ENCODE measurements at places on chromosomes 3 and 15.

DNA sequence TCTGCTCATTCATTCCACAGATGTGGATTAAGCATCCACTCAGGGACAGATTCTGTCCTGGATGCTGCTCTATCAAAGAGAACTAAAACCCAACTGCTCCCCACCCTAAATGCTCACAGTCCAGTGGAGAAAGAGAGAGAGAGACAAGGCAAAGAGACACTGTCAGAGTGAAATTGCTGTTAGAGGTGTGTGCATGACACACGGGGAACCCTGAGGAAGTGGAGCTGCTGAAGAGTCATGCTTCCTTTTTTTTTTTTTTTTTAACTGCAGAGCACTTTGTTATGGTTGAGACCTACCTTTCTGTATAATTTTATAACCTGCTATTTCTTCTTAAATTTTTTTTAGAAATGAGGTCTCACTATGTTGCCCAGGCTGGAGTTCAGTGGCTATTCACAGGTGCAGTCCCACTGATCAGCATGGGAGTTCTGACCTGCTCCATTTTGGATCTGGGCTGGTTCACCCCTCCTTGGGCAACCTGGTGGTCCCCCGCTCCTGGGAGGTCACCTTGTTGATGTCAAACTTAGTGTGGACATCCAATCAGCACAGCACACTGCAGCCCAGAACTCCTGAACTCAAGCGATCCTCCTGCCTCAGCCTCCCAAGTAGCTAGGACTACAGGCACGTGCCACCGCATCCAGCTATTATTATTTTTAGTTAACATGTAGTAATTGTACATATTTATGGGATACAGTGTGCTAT, 18.2 kb upstream of the PSTPIP1 start:
- no peak overlapping the region for H3K4me3 ChIP-seq
- no peaks in the 10 kb centered on the region for H3K36me3 ChIP-seq
- H3K27ac ChIP-seq: no peak overlapping the region
- DNase-seq: no peak

DNA sequence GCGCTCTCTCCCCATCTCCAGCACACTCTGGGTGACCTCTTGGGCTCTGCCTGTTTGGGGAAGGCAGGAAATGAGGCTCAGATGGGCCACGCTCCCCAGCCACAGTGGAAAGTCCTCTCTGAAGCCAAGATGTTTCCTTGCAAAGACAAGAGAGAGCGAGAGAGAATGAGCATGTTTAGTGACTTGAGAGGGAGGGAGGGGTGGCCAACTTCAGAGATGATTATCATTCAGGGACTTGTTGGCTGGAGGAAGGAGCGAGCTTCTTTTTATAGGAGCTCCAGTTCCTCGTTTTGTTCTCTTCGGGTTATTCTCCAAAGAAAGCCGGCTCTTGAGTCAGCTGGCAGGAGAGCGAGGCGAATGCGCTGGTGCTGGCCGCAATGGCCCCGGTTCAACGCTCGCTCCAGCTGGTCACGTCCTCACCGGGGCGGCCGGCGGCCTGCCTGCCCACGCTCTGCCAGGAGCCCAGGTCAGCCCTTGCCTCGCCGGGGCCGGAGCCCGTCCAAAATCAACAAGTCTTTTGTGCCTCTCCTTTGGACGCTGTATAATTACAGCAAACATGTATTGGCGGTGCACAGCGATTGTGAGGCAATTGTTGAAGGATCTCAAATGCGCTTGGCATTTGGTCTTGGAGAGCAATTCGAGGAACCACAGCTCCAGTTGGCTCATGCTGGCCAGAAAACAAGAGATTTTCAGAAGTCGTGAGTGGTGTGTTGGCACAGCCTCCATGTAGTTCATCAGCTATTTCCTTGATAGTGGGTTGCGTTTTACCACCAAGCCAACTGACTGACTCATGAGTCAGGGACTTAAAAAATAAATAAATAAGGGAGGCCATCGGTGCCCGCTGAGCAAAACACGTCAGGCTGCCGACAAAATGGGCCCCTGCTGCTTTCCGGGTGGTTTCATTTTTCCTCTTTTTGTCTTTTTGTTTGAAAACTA, 288.6 kb downstream of the UACA start:
- H3K27ac ChIP-seq: peak overlapping the region; percentile 81
- H3K36me3 ChIP-seq: no peaks in the 10 kb centered on the region

DNA sequence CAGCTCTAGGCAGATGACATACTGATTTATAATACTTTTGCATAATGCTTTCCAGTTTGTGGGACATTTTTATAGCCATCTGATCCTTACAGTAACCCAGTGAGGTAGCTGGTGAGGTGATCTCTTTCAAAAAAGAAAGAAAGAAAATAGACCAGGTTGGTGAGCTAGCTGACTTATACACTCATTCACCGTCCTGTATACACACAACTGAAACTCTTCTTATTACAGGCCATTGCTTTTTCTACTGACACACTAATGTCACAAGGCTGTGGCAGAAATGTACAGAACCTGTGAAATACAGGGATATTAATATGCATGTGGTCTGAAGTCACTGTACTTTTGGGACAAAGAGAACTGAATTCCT, 150.2 kb upstream of the BHLHE40 start:
- no peak overlapping the region for H3K27ac ChIP-seq
- H3K36me3 ChIP-seq: no peaks in the 10 kb centered on the region

- no peaks in the 10 kb centered on the region for H3K36me3 ChIP-seq
- no peak for DNase-seq
- no peaks in the 10 kb centered on the region for H3K27me3 ChIP-seq
Measured at GRCh38 chr3:100875239-100875638, 118.0 kb downstream of the ABI3BP start.

DNA sequence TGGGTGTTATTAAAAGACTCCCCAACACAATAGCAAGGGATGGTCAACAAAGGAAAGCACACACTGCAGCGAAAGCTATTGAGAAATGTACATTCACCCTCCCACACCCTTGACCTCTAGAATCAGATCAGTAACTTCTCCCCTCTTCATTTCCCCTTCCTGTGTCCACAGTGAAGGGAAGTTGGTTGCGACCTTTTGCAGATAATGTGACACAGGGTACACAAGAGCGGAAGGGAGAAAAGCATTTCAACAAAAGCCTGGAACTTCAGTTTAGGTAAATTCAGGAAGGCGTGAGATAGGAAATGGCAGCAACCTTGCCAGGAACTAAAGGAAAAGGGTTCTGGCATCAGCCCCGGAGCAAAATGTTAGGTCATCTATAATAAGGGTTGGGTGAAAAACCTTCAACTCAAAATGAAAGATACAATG, 899.8 kb downstream of the MCTP2 start:
- no peak overlapping the region for H3K4me3 ChIP-seq
- H3K4me1 ChIP-seq: peaks cover 7% of the 10 kb centered on the region
- H3K27me3 ChIP-seq: no peaks in the 10 kb centered on the region
- no peaks in the 10 kb centered on the region for H3K36me3 ChIP-seq

- no peaks in the 10 kb centered on the region for H3K4me1 ChIP-seq
- peaks cover 84% of the 10 kb centered on the region for H3K36me3 ChIP-seq
- no peaks in the 10 kb centered on the region for H3K27me3 ChIP-seq
- no peak overlapping the region for H3K4me3 ChIP-seq
- no peak for DNase-seq
Measured at GRCh38 chr3:25727316-25727715, 55.9 kb downstream of the NGLY1 start.

GRCh38 chr3:90132197-90132596, 1024.8 kb downstream of the EPHA3 start:
- no peak overlapping the region for H3K27ac ChIP-seq
- no peak overlapping the region for H3K4me3 ChIP-seq
- H3K27me3 ChIP-seq: no peaks in the 10 kb centered on the region

DNA sequence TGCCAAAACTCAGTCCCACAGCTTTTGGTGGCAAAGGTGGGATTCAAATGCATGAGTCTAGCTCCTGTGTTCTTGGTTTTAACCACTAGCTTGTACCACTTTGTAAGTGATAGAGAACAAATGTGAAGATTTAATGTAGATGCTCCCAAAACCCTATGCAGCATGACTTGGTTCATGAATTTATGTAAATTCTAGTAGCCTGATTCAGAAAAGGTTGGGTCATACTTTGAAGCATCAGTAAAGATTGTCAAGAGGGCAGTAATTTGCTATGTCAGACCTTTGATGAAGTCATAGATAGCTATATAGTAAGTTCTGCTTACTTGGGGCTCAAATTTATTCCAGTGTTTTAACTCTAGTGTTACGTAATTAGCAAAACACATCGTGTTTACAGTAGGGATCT, 75.6 kb downstream of the VPS8 start:
- no peak overlapping the region for H3K27ac ChIP-seq
- no peaks in the 10 kb centered on the region for H3K27me3 ChIP-seq
- peaks cover 4% of the 10 kb centered on the region for H3K4me1 ChIP-seq
- no peak for DNase-seq
- no peak overlapping the region for H3K4me3 ChIP-seq

DNA sequence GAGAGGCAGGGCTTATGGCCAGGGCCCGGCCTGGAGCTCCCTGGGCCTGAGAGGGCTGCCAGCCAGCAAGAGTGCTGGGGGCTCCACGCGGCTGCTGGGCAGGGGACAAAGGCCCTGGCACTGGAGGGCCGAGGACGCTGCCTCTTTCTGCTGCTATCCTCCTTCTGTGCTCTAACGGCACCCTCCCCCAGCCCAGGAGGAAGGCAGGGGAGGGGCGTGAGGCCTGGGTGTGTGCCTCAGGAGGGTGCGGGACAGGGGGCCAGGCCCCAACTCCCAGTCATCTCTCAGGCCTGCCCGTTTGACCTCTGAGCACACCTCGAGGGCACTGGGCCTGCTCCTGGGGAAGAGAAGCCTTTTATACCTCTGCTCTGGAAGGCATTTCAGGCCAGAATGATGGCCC, 115.5 kb downstream of the ADCY5 start:
- H3K36me3 ChIP-seq: no peaks in the 10 kb centered on the region
- no peak overlapping the region for H3K27ac ChIP-seq
- no peaks in the 10 kb centered on the region for H3K4me1 ChIP-seq
- no peaks in the 10 kb centered on the region for H3K27me3 ChIP-seq
- DNase-seq: no peak

GRCh38 chr3:182000447-182000846, 288.7 kb downstream of the SOX2 start:
- no peak for DNase-seq
- no peak overlapping the region for H3K27ac ChIP-seq
- H3K4me1 ChIP-seq: no peaks in the 10 kb centered on the region
- peaks cover 3% of the 10 kb centered on the region for H3K27me3 ChIP-seq

DNA sequence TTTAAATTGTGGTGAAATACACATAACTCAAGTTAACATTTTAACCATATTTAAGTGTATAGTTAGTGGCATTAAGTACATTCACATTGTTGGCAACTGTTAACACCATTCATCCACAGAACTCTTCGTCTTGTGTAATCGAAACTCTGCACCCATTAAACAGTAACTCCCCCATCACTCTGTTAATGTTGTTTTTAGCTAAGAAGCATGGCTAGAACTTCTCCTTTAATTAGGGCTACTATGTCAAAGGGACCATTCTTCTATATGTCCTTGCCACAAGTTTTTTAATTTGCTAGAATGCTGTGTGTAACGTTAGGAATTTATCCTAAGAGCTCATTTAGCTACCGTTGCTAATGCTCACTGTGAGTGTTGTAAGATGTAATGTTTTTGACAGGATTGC, 60.6 kb downstream of the MAP2K5 start:
- no peaks in the 10 kb centered on the region for H3K4me1 ChIP-seq
- no peaks in the 10 kb centered on the region for H3K27me3 ChIP-seq
- peaks cover 37% of the 10 kb centered on the region for H3K36me3 ChIP-seq
- no peak overlapping the region for H3K4me3 ChIP-seq
- H3K27ac ChIP-seq: no peak overlapping the region
- no peak for DNase-seq

DNA sequence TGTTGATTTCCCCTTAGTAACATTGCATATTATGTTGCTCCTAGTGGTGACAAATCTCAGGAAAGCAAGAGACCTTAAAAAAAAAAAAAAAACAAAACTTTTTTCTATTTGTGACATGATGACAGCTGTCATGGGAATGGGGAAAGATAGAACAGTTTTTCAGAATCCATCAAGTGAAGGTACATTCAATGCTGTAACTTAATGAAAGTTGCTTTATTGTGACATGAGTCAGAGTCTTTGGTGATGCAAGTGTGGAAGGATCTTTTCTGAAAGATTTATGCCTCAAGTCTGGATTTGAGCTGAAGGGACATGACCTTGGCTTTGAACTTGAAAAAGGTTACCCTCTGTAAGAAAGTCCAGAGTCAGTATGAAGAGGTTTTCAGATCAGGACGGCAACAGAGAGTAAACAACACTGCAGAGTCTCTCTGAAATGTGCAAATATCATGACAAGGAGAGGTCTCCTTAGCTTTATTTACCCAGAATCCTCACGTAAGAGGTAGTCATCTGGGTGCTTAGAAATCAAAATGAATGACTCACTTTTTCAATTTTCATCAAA, 424.7 kb downstream of the CNTN4 start:
- DNase-seq: no peak
- H3K4me3 ChIP-seq: no peak overlapping the region
- H3K4me1 ChIP-seq: no peaks in the 10 kb centered on the region
- no peaks in the 10 kb centered on the region for H3K36me3 ChIP-seq

DNA sequence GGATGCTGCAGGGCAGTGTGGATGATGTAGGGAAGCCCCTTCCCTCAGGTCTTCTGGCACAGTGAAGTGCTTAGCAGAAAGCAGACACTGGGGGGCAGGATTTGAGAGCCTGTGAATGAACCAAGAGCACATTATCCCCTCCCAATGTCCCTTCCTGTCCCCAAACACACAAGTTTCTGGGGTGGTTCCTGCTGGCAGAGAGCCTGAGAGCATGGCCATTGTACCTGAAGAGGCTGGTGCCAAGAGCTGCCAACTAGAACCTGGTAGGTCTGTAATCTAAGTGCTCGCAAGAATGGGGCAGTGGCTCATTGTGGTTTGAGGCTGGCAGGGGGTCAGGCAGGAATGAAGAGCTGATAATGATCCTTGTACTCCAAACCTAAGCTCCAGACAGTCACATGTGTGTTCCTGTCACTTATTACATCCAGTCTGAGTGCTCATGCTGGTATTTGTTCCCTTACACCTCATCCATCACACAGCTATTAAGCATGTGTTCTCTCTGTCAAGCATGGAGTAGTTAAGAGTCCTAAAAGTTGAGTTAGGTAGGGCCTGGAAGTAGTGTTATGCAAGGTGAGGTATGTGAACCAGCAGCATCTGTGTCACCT, 6.7 kb upstream of the CCR1 start:
- no peaks in the 10 kb centered on the region for H3K27me3 ChIP-seq
- no peak overlapping the region for H3K4me3 ChIP-seq
- H3K36me3 ChIP-seq: no peaks in the 10 kb centered on the region
- H3K4me1 ChIP-seq: no peaks in the 10 kb centered on the region
- no peak overlapping the region for H3K27ac ChIP-seq
- DNase-seq: no peak

GRCh38 chr3:100709842-100710260, 557 bp downstream of the TFG start:
- peak; percentile 65 for DNase-seq
- H3K4me1 ChIP-seq: peaks cover 23% of the 10 kb centered on the region
- peak overlapping the region; percentile 93 for H3K27ac ChIP-seq

- peaks cover 15% of the 10 kb centered on the region for H3K36me3 ChIP-seq
- H3K4me1 ChIP-seq: peaks cover 62% of the 10 kb centered on the region
- peak overlapping the region; percentile 94 for H3K27ac ChIP-seq
- no peaks in the 10 kb centered on the region for H3K27me3 ChIP-seq
- H3K4me3 ChIP-seq: peak overlapping the region; percentile 26
Measured at GRCh38 chr15:99167640-99168039, 62.8 kb downstream of the SYNM start.

- no peaks in the 10 kb centered on the region for H3K4me1 ChIP-seq
- DNase-seq: no peak
- no peaks in the 10 kb centered on the region for H3K27me3 ChIP-seq
- H3K4me3 ChIP-seq: no peak overlapping the region
- H3K36me3 ChIP-seq: no peaks in the 10 kb centered on the region
- H3K27ac ChIP-seq: no peak overlapping the region
Measured at GRCh38 chr3:36433511-36433910, 53.2 kb downstream of the STAC start.

Measured in psoas muscle (tissue), 8 donors.